Left lung (tissue), 14 donors: ENCODE measurements at places on chromosomes 12 and 14. TPM values are rescaled to one million over a fixed set of nuclear protein-coding genes. Genes with fewer than 3 reads are reported as not detected.

DNA sequence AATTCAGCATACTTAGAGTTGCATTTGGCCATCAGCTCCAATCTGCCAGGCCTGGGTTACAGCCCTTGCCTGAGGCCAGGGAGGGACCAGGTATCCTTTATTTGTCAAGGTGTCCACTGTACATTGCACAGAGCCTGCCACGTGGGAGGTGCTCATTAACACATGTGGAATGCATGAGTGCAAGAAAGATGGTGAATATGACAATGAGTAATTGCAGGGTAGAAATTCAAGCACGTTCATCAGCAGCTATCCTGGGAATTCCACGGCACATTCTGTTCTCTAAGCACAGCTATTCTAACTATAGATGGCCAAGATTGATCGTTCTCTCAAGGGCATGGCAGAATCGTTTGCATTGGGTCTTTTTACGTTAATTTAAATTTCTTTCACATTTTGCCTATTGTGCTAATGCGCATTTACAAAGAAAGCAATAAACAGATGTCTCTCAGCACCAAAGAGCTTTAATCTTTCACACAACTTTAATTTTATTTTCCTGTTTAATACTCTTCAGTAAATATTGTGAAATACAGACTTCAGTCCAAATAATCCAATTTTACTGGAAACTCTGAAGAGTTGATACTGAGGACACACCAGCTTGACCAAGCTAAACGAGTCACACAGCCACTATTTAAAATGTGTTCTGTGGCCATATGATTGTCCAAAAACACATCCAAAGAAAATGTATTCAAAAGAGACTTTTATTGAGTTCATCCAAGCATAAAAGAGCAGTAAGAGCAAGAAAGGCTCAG lies 1025.7 kb upstream of the TMEM132C start:
- no peaks in the 10 kb centered on the region for H3K27me3 ChIP-seq
- H3K4me3 ChIP-seq: no peak overlapping the region
- H3K36me3 ChIP-seq: no peaks in the 10 kb centered on the region
- DNase-seq: no peak
- H3K27ac ChIP-seq: no peak overlapping the region

DNA sequence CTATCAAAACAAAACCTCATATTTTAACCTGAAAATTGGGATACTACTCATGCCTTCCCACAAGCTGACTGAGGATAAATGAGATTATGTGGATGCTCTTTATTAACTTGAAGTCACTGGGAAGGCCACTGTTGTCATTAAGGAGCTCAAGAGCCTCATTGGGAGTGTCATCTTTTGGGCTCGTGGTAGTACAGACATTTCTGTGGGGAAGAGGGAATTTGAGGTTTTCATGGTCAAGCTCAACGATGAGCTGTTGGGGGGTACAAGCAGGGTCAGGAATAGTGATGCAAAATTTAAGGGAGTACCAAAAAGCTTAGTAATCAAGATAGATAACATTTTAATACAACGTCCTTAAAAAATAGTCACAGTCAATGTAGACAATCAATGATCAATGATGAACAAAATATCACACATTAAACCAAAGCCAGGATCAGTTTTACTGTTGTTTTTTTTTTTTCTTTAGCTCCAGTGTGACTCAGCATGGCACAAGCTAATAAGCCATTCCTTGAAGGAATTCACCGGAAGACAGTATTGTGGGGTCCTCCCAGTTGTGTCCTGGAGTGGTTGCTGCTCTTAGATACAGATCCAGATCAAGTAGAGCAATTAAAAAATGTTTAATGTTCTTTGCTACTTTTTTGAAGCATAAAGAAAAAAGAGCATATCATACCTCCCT lies 130.9 kb downstream of the C12orf75 start:
- no peaks in the 10 kb centered on the region for H3K36me3 ChIP-seq
- no peak overlapping the region for H3K4me3 ChIP-seq
- H3K27ac ChIP-seq: no peak overlapping the region
- no peaks in the 10 kb centered on the region for H3K27me3 ChIP-seq
- no peak for DNase-seq
- no peaks in the 10 kb centered on the region for H3K4me1 ChIP-seq

- H3K4me1 ChIP-seq: no peaks in the 10 kb centered on the region
- no peak overlapping the region for H3K4me3 ChIP-seq
- H3K36me3 ChIP-seq: no peaks in the 10 kb centered on the region
- DNase-seq: no peak
Observed at GRCh38 chr12:2409656-2410265, 357.0 kb downstream of the CACNA1C start.

DNA sequence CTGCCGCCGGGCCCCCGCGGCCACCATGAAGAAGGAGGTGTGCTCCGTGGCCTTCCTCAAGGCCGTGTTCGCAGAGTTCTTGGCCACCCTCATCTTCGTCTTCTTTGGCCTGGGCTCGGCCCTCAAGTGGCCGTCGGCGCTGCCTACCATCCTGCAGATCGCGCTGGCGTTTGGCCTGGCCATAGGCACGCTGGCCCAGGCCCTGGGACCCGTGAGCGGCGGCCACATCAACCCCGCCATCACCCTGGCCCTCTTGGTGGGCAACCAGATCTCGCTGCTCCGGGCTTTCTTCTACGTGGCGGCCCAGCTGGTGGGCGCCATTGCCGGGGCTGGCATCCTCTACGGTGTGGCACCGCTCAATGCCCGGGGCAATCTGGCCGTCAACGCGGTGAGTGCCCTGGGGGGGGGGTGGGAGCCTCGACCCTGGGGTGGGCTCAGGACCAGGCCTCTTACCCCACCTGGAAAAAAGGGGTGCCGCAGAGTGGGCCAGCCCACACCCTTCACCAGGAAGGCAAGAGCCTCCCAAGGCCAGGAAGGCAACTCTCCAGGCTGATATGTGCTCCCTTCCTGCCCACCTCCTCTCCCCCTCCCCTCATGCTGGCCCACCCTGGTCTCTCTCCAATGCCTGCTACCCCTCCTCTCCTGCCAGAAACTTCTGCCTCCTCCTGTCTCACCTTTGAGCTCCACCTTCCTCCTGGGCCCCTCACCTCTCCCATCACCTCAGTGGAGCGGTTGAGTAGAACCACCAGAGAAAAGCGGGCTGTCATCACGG lies 507 bp downstream of the AQP5 start:
- H3K36me3 ChIP-seq: no peaks in the 10 kb centered on the region
- H3K27me3 ChIP-seq: peaks cover 98% of the 10 kb centered on the region
- H3K27ac ChIP-seq: no peak overlapping the region
- DNase-seq: no peak
- H3K4me1 ChIP-seq: peaks cover 26% of the 10 kb centered on the region
- H3K4me3 ChIP-seq: no peak overlapping the region

GRCh38 chr14:74048281-74048680 lies 29.1 kb downstream of the BBOF1 start:
- no peak overlapping the region for H3K4me3 ChIP-seq
- no peaks in the 10 kb centered on the region for H3K4me1 ChIP-seq
- H3K36me3 ChIP-seq: no peaks in the 10 kb centered on the region
- no peak overlapping the region for H3K27ac ChIP-seq

DNA sequence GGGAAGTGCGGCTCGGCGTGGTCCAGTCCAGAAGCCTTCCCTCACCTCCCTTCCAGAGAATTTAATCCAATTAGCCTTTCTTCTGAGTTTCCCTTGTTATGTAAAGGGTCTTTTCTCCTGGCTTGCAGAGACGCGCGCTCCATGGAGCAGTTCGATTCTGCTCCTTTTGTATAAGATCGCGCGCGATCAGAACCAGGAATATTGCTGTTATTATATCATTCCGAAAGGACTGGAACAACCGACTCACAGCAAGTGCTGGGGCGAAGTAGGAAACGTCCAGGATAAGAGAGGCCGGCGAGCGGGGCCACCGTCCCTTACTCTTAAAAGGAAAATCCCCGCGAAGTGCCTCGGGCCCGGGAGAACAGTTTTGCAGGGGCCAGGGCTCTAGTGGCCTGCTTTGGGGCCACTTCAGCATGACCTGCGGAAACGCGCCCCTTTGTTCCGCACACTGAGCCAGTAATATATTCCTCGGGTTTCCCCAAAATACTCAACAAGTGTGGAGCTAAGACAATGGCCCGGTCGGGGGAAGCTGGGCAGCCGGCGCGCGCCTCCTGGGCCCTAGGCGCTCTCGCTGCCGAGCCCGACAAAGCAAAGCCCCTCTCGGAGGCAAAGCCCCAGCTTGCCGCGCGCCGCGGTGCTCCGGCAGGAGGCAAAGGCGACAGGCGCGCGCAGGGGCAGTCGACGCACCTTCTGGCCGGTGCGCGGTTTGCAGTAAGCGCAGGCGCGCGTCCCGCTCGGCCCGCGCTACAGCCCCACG lies 2.9 kb downstream of the RFX4 start:
- H3K27ac ChIP-seq: no peak overlapping the region
- no peak overlapping the region for H3K4me3 ChIP-seq
- no peaks in the 10 kb centered on the region for H3K36me3 ChIP-seq
- peaks cover 100% of the 10 kb centered on the region for H3K27me3 ChIP-seq
- H3K4me1 ChIP-seq: peaks cover 44% of the 10 kb centered on the region

- no peak overlapping the region for H3K4me3 ChIP-seq
- H3K27me3 ChIP-seq: no peaks in the 10 kb centered on the region
- DNase-seq: no peak
- no peaks in the 10 kb centered on the region for H3K4me1 ChIP-seq
Observed at GRCh38 chr14:101019541-101019940, 116.0 kb upstream of the RTL1 start.

TMCC3 gene
- total RNA-seq: 11.4 TPM

KCNH5 gene
- not detected for total RNA-seq

GRCh38 chr14:51507511-51507905 lies 144.2 kb upstream of the FRMD6 start:
- H3K4me3 ChIP-seq: no peak overlapping the region
- no peaks in the 10 kb centered on the region for H3K4me1 ChIP-seq
- no peaks in the 10 kb centered on the region for H3K27me3 ChIP-seq
- DNase-seq: peak; percentile 74

DNA sequence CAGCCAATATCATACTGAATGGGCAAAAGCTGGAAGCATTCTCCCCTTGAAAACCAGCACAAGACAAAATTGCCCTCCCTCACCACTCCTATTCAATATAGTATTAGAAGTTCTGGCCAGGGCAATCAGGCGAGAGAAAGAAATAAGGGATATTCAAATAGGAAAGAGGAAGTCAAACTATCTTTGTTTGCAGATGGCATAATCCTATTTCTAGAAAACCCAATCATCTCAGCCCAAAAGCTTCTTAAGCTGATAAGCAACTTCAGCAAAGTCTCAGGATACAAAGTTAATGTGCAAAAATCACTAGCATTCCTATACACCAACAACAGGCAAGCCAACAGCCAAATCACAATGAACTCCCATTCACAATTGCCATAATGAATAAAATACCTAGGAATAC lies 21.0 kb upstream of the ANP32D start:
- no peaks in the 10 kb centered on the region for H3K4me1 ChIP-seq
- DNase-seq: no peak
- H3K4me3 ChIP-seq: no peak overlapping the region
- H3K27me3 ChIP-seq: no peaks in the 10 kb centered on the region
- no peak overlapping the region for H3K27ac ChIP-seq

DNA sequence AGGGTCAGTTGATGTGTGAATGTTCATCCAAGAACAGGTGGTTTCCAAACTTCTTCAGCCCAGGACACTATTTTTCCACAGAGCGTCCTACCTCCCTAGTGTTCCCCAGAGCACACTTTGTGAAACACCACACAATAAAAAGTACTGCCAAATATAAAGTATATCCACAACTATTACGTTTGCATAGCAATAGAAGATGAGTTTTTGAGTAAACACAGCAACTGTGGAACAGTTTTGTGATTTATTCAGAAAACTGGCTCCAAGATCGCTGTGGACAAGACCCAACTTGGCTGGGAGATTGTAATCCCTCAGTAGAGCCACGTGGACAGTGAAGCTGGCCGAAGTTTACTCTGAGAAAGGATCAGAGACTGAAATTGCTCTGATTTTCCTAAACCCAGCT lies 14.5 kb upstream of the MAP1LC3B2 start:
- H3K4me1 ChIP-seq: peaks cover 18% of the 10 kb centered on the region
- no peak overlapping the region for H3K27ac ChIP-seq
- DNase-seq: peak; percentile 81
- no peak overlapping the region for H3K4me3 ChIP-seq
- no peaks in the 10 kb centered on the region for H3K27me3 ChIP-seq
- H3K36me3 ChIP-seq: no peaks in the 10 kb centered on the region
